ENCODE measurements at places on chromosomes 12 and 14.

DNA sequence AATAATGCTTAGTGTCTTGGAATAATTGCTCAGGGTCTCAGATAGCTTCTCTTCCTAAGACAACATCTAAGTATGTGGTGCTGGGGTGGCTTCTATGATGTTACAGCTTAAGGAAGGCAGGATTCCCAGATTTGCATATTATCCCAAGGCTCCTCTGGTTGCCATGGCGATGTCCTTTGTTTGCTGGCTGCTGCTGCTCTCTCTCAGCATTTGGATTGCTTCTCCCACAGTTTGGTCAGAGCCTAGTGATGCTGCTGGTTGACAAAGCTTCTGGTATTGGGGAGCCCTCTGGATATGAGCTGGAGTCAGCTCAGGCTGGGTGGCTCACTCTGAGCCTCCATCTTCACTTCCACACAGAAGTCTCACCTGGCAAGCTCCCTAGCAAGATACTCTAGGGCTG is 56.4 kb upstream of the FBXO33 start:
- no peak for DNase-seq

DNA sequence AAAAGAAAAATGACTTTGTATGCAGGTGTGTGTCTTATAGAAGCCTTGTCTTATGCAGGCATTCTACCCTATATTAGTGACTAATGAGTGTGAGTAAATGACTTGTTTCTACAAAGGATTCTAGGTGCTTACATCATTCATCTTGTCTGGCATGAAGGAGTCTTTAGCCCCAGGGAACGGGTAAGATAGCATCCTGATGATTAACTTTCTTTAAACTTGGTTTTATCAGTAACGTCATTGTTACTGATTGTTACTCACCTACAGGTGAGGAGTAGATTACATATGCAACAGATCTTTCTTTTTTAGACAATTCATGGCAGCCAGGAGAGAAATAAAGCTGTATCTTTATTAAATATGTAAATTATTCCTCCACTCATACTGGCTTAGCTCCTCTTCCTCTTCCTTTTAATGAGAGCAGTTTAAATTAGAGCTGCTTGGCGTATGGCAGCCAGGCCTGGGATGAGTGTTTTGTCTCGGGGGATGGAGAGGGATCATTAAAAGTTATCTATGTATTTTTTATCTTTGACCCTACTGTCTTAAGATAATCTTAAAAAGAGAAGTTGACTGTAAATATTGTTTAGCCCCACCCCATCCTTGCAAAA is 57.2 kb upstream of the ATP2A2 start:
- DNase-seq: no peak

GRCh38 chr12:121992059-121992879 is 29.4 kb upstream of the BCL7A start:
- peak; percentile 9 for DNase-seq

- no peak for DNase-seq
These were observed 3.9 kb upstream of the KRT4 start for GRCh38 chr12:52817699-52818238.

DNA sequence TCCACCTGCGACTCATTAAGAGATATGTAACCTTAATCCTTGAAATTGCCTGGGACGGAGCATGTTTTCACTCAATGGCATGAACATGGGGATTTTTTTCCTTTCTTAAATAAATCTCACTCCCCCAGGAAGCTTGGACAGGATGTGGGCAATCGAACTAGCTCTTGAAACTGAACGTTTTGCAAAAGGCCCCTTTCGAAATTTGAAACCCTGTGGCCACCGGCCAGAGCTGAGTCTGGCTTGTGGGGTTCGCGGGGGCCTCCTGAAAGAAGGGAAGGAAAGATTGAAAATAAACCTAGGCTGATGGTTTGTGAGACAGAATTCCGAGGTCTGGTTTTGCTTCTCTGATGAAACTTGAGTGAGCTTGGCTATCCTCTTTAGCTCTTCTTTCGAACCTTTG is 101.4 kb upstream of the RTL1 start:
- no peak for DNase-seq

DNA sequence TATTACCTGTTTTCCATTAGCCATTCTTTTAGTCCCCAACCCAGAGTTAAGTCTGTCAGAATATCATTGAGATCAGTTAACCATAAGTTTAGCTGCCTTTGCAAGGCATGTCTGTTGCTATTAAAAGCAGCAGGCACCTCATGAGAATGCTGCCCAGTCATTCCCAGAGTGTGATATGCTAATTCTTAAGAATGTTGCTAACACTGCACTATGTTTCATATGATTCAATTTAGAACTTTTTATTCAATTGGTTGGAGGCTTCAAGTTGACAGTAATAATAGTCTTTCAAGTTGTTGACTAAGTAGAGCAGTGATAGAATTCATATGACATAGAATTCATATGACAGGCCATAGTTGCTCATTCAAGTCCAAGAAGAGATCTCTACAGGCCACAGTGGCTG is 292.3 kb downstream of the FUT8 start:
- no peak for DNase-seq

DNA sequence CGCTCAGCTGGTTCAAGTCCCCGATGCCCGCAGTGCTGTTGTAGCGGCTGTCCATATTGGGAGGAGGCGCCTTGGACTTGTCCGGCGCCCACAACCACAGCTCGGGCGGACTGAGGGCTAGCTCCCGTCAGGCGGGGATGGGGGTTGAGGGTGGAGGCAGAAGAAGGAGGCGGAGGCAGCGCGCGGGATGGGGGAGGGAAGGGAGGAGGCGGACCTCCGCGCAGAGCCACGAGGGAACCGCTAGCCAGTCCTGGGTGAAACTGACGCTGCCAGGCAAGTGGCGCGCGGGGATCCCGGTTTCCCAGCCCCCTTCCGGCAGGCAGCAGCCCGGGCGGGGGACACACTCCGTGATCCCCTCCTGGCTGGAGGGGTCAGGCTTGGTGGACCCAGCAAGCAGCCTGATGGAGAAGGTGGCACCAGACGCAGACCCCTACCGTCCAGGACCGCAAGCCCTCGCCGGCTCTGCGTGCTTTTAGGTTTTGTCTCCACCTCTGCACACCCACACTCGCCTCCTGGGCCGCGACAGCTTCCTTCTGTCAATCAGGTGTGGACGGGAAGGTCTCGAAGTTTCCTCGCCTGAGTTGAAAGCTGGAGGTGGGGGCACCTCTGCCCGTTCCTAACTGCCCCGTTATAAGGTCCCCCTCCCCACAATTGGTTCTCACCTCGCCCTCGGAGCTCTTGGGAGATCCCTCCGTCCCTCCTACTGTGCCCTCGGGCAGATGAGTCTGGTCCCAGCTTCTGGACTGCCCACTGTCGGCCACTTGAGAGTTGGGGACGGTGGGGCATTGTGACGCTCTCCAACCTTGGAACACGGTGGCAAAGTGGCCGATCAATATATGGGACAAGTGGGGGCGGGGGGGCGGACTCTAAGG is at the start of gene CPNE8:
TSS of gene CPNE8 (minus strand) at position 112 of the 872 bp plus-strand sequence. CDS start at position 55, 57 bp downstream.
- DNase-seq: peak; percentile 23

GRCh38 chr14:75711796-75712211 is 50.8 kb downstream of the TTLL5 start:
- DNase-seq: no peak

DNA sequence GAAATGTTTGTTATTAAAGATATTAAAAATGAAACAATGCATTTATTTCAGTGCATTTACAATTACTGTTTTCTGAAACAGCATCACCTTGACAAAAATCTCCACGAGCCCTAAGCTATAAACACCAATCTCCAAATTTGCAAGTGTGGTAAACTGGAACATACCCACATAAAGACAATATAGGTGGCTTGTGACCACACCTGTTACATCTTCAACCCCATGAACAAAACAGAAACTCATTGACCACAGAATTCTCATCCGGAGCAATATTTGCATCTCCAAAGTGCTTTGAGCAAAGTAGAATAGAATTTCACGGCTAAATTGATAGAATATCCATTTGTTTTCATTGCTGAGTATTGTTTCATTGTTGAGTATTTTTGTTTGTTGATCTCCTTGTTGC is 375.2 kb upstream of the FLRT2 start:
- DNase-seq: no peak

- peak; percentile 62 for DNase-seq
These were observed 515.4 kb downstream of the FUT8 start for GRCh38 chr14:65927931-65928356.

DNA sequence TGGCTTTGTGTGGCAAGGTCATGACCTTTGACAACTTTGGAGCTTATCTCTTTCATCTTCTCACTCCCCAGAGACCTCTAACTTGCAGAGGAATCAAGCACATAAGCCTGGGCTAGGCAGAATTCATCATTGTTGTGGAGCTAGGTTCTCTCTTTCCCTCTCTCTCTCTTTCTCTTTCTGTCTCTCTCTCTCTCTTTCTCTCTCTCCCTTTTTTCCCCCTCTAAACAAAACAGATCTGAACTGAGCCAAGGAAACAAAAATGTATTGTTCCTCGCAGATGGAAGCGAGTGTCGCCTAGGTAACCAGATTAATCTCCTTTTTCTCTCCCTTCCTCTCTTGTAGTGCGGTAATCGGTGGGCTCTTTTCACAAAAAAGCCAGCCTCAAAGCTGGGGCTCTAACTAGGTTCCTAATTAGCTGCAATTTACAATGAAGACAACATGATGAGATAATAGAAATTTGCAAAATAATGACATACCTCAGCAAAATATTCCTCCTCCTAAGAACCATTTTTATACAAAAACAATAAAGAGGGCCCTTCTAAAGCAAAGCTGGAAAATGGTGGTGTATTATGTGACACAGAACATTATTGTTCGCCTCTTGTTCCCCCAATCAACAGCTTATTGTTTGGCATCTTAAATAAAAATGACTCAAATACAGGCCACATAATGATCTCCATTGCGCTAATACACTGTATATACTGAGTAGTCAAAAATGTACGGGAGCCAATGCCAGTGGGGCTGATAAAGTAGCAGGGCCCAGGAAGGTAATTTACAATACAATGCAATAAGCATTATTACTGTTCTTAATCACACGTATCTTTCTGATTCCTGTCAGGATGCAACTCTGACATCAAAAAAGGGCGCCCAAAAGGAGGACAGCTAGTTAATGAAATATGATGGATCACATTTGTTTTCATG is 65.7 kb upstream of the SOX5 start:
- DNase-seq: no peak

DNA sequence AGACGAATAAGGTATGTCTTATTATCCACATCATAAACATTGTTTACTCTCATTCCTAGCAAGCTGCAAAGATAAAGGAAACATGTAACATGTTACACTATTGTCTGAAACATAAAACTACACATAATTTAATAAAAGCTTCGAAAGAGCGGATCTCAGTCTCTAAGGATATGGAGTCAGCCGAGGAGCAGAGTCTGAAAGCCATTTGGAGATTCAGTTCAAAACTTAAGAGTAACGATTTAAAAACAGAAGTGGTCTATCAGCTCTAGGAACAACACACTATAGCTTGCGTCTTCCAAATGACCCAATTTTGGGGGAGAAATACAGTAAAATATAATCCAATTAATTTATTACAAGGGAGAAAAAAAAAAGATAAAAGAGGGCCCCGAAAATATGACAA is 775 bp downstream of the NEMF start:
- DNase-seq: no peak

GRCh38 chr12:12901158-12901791 is 9.9 kb downstream of the GPRC5A start:
- no peak for DNase-seq

DNA sequence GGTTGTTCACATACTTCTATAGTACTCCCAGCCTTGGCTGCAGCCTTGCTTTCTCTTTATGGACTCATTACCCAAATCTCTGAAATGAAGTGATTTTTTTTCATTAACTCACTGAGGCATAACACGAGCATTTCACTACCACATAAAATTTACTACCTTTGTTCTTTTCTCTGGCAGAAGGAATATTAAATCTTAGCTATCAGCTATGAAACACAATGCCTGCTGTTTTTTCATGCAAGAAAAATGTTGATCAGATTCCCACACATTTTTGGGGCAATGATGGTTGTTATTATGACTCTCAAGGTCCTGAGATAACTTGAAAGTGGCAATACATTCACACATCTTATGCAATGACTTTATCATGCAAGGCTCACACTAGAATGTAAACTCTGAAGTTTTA is 225.3 kb upstream of the ATP2B1 start:
- no peak for DNase-seq

GRCh38 chr12:130353081-130353480 is 15.4 kb downstream of the PIWIL1 start:
- DNase-seq: no peak

- no peak for DNase-seq
These were observed 103.1 kb downstream of the ETV6 start for GRCh38 chr12:11752403-11753149.

- DNase-seq: no peak
These were observed 36.6 kb upstream of the KRT77 start for GRCh38 chr12:52739963-52740362.

GRCh38 chr14:61542848-61543790 is 152.2 kb upstream of the HIF1A start:
- DNase-seq: no peak

- no peak for DNase-seq
These were observed 10.1 kb downstream of the LTB4R start for GRCh38 chr14:24321212-24321975.

DNA sequence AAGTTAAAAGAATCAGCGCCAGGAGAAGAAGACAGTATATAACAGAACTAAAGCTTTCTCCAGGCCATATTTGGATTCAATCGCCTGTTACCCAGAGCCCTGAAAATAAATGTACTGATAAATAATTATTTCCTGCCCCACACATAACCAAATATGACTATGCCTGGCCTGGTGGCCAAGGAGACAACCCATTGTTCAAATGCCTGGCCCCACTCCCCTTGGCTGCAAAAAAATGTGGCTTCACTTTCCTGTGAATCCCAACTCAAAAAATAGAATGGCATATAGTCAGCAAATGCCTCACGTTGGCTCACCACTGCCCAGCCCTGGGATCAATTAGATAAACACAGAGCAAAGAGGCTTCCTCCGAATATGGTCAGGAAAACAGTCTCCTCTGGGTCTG is 472.1 kb downstream of the BCL11B start:
- DNase-seq: no peak

DNA sequence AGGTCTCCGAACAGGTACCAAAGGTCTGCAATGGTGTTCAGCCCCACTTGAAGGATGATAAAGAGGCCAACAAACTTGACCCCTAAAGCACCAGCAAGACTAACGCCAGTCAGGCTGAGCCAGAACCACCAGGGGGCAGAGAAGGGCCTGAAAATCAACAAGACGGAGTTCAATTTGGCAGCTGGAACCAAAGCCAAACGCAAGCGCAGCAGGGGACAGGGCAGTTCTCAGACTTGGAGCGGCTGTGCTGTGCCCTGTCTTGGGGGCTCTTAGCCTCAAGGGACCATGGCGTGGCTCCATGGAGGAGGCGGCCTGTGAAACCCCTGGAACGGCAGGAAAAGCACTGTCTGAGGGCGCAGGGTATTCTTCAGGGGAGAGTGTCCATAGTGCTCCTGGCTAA is 19.6 kb downstream of the POMT2 start:
- DNase-seq: peak; percentile 43

- DNase-seq: no peak
These were observed 78.6 kb downstream of the POLR3B start for GRCh38 chr12:106436164-106436563.

DNA sequence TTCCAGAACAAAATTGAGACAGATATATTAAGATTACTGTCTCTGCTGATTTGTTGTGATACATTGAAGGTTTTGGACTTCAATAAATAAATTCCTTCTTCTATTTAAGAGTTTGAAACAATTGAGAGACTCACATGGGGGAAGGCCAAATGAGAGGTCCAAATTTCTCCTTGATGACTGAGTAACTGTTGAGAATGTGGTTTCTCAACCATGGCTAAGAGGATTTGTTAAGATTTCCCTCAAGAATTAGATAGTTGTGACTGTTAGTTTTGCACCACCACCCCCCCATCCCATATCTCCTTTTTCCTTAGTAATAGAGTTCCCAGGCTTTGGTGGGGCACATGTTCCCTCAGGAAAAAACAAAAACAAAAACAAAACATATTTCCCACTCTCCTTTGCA is 47.7 kb upstream of the IGF1 start:
- no peak for DNase-seq

- no peak for DNase-seq
These were observed 102.9 kb upstream of the FSCB start for GRCh38 chr14:44609876-44610510.
